GM03348 (cell line): ENCODE measurements at places on chromosomes 12 and 14.

GRCh38 chr12:89085421-89085820 lies 266.9 kb downstream of the DUSP6 start:
- DNase-seq: no peak

DNA sequence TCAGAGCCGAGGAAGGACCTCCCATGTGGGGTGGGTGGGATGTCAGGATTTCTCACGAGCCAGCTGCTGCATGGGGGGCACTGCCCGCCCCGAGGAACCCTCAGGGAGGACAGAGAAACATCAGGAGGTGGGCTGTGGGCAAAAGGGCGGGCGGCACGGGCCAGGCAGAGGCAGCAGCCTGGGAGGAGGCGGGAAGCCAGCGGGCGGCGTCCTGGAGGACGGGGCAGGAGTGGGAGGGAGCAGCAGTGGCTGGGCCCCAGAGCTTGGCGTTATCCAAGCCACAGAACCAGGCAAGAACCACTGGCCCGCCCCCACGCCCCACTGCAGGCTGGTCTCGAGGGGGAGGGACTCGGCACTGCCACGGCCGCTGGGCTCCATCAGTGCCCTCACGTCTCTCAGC lies 2.4 kb downstream of the C14orf180 start:
- no peak for DNase-seq

DNA sequence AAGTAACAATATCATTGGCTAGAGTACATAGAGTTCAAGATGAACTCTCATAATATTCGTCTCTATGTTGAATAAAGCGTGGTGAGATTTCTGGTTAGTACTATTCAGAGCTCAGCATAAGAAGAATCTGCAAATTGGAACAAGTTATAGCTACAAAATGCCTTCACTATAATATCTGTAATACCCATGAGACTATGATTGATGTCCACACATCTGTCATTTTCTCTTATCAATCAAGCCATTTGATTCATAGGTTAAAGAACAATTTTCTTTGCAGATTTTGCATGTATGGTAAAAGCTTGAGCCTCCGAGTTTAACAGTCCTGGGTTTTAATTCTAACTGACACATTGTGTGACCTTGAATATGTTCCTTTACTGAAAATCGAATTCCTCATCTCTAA lies 1.4 kb downstream of the SOCS4 start:
- DNase-seq: no peak

GRCh38 chr12:24754690-24755638 lies 193.9 kb downstream of the BCAT1 start:
- DNase-seq: peak; percentile 24
